ENCODE measurements at places on chromosomes 3 and 15.

DNA sequence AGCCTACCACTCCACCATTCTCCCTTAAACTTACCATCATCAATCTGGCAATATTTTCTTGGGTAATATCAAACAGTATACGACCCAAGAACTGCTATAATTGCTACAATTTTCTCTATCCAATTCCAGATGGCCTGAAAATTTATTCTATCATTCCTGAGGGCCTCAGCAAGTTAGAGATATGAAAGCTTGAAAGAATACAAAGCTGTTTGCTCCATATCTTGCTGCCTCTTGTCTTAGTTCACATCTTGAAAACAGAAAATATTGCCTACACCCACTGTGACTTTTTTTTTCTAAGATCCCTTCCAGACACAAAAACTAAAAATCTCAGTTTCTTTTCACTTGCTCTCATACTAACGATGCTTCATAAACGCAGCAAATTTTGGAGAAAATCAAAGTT lies 898.9 kb downstream of the OTOL1 start:
- DNase-seq, result no peak

GRCh38 chr3:27630885-27631284 lies 91.2 kb downstream of the EOMES start:
- DNase-seq, result peak; percentile 27

GRCh38 chr3:171115667-171116066 lies 89.1 kb upstream of the SLC2A2 start:
- no peak for DNase-seq

DNA sequence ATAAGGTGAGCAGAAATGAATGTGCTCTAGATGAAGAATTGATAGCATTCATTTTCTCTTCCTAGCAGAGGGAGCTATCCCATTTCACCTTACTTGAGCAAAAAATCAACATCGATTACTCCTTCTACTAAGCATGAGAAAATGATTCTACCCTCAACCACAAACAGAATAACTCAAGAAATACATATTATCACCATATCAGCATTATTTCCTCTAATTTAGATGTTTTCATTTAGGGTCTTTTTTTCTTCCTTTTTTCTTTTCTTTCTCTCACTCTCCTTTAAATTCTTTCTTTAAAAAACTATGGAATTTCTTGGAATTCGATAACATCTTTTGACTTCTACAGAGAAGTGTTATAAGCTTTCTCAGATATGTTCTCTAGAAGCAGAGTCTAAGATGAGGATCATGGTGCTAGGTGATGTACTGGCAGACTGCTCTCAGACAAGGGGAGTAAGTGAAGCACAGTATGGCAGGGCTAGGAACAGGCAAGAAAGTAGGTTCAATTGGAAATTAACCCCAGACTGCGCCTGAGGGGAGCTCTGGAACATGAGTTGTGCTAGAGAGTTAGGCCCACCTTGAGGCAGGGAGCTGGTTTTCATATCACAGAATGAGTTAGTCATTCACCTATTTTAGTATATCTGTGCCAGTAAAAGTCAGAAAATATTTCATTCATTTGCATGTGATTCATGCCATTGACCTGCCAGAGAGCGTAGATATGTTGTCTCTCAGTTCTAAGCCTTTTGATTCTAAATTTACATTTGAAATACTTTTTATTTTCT lies 279.2 kb upstream of the KCNH8 start:
- no peak for DNase-seq

DNA sequence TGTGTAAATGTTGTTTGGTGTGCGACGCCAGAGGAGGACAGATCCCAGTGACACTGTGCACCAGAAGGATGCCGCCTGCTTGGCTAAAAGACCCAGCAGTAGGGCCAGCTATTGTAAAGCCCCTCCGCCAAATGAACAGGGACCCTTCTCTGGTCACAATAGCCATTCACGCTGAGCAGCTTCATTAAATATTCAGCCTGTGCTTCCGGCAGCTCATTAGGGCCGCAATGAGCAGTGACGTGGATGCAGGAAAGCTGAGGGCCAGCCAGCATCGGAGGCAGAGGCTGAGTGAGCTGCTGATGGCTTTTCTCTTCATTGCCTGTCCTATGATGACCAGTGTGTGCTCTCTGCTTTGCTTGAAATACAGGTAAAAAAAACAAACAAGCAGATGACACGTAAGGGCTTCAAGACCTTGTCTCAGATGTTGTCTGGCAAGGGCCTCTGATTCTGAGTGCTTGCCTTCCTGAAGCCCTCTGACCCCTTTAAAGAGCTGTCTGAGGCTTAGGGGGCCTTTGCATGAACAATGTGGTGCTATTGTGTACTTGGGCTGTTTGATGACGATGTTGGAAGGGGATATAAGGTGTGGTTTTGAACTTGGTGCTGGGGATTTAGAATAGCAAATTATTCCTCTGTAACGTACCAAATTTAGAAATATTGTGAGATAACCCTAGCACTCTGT lies 130.4 kb downstream of the FEZF2 start:
- no peak for DNase-seq

Measured in AG08396 (cell line).